ENCODE measurements at places on chromosomes 1 and 21. TPM values are rescaled to one million over a fixed set of nuclear protein-coding genes. Genes with fewer than 3 reads are reported as not detected.
A peak's percentile ranks its signal among the peaks of the same experiment; 100 is the strongest.

The RAB7B gene
- 0.83 TPM for total RNA-seq

The LCE6A gene
- not detected for total RNA-seq

The SELP gene
- total RNA-seq, result not detected

DNA sequence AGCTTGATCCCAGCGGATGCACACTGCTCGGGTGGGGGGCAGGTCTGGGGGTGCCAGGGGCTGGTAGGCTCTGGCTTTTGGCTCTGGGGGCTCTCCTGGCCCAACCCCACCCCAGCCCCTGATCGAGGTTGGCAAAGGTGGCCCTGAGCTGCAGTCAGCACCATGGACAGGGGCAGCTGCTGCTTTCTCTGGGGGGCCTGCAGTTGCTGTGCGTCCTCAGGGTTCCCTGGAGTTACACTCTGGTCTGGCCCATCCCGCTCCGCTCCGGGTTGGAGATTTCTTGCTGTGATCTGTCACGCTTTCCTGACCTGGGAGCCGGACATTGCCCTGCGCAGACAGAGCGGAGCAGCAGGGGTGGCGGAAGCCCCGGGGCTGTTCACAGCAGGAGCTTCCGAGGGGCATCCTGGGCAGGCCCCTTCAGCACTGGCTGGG is 8.0 kb upstream of the PLCH2 start:
- no peaks in the 10 kb centered on the region for H3K36me3 ChIP-seq
- H3K27ac ChIP-seq, result no peak overlapping the region
- no peaks in the 10 kb centered on the region for H3K4me1 ChIP-seq
- peak; percentile 68 for DNase-seq
- H3K4me3 ChIP-seq, result no peak overlapping the region

DNA sequence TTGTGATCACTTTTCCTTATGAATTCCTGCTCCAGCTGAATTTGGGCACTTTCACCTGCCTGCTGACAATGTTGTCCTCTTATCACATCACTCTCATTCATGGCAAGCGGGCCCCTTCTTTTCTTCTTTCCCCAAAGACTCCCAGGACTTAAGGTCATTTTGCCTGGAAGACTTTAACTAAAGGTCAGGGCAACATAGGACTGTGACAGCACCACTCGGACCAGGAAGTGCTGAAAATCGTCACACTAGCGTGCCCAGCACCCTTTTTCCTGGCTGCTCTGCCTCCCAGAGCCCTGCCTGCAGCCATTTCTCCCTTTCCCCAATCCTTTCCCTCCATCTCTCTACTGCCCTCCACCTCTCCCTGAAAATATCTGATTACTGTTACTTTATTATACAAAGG is 35.4 kb downstream of the CD34 start:
- no peak overlapping the region for H3K4me3 ChIP-seq
- no peaks in the 10 kb centered on the region for H3K4me1 ChIP-seq
- H3K36me3 ChIP-seq, result no peaks in the 10 kb centered on the region
- no peaks in the 10 kb centered on the region for H3K27me3 ChIP-seq
- DNase-seq, result no peak

The FAM72A gene
- 10.5 TPM for total RNA-seq

The GPATCH2 gene
- 15.9 TPM for total RNA-seq

DNA sequence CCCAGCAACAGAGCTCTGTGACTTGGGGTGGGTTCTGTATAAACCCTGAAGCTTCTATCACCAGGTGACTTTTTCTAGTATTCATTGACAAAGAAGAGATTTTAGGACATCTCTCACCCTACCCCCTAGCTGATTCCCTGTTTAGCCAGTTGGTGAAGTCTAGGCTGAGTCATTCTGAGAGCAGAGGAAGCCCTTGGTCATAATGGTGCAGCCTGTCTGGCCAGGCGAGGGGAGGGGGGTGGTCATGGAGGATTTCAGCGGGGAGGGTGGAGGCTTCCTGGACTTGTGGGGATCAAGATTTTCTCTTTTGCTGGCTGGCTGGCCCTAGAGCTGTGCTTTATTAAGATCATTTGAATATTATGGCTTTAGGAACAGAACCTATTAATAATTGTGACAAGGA is 262.6 kb downstream of the CAMTA1 start:
- H3K36me3 ChIP-seq, result no peaks in the 10 kb centered on the region
- no peaks in the 10 kb centered on the region for H3K27me3 ChIP-seq
- no peak overlapping the region for H3K4me3 ChIP-seq
- peak; percentile 3 for DNase-seq

DNA sequence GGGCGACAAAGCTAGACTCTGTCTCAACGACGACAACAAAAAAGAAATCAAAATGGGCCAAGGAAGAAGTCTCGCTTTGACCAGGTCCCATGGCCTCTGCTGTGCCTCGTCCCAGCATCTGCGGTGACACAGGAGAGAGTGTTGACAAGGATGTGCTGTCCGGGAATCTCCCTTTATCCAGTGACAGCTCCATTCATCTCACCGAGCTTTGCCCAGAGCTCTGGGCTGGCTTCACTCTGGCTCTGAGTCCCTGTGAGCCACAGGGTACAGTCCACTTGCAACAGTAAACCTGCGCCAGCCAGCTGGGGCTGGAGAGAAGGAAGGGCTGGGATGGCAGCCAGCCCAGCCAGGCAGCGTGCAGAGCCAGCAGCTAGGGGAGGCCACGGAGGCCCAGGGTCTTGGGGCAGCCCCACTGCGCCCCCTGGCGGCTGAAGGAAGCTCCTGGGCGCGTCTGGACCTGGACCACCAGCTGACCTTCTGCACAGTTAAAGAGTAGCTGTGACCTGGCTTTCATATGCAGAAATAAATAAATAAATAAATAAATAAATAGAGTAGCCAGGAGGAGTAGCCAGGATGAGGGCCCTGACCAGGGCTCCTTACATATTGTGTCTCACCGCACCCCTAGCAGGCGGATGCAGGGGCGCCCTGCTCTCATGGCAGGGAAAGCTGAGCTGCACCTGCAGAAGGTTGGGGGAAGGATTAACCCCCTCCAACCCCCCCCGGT is 29.7 kb downstream of the ENO1 start:
- DNase-seq, result peak; percentile 90
- H3K27me3 ChIP-seq, result no peaks in the 10 kb centered on the region
- H3K4me1 ChIP-seq, result no peaks in the 10 kb centered on the region
- no peak overlapping the region for H3K4me3 ChIP-seq
- no peak overlapping the region for H3K27ac ChIP-seq

DNA sequence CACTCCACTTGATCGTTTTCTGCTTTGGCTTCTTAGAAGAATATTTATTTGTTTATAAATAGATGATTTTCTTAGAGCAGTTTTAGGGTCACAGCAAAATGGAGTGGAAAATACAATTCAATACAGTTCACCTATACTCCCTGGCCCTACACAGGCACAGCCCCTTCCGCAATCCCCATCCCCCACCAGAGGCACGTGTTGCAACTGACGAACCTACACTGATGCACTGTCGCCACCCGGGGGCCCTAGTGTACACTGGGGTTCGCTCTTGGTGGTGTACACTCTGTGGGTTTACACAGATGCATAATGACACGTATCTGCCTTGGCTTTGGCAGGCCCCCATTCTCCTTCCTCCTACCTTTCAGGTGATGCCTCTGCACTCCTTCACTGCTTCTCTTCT is 8.0 kb downstream of the ECHDC2 start:
- H3K36me3 ChIP-seq, result no peaks in the 10 kb centered on the region
- H3K4me3 ChIP-seq, result no peak overlapping the region
- peak; percentile 64 for DNase-seq

The FGR gene
- not detected for total RNA-seq

GRCh38 chr1:235415008-235415904 is 48.0 kb downstream of the TBCE start:
- no peaks in the 10 kb centered on the region for H3K4me1 ChIP-seq
- DNase-seq, result peak; percentile 74
- H3K4me3 ChIP-seq, result no peak overlapping the region
- H3K27ac ChIP-seq, result no peak overlapping the region

DNA sequence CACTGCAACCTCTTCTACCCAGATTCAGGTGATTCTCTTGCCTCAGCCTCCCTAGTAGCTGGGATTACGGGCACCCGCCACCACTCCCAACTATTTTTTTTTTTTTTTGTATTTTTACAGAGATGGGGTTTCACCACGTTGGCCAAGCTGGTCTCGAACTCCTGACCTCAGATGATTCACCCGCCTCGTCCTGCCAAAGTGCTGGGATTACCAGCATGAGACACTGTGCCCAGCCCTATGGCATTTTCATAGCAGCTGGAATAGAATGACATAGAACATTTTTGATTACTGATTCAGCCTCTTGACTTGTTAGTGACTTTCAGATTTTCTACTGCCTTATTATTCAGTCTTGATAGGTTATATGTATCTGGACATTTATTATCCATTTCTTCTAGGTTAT is 1046.2 kb downstream of the AMY1C start:
- no peaks in the 10 kb centered on the region for H3K36me3 ChIP-seq
- no peak overlapping the region for H3K27ac ChIP-seq
- DNase-seq, result no peak
- H3K4me3 ChIP-seq, result no peak overlapping the region

GRCh38 chr1:37998913-37999429 is 6.3 kb downstream of the FHL3 start:
- DNase-seq, result no peak
- H3K27me3 ChIP-seq, result no peaks in the 10 kb centered on the region
- peaks cover 31% of the 10 kb centered on the region for H3K4me1 ChIP-seq
- H3K36me3 ChIP-seq, result peaks cover 17% of the 10 kb centered on the region
- H3K4me3 ChIP-seq, result no peak overlapping the region

GRCh38 chr1:177023726-177024125 is 140.8 kb downstream of the ASTN1 start:
- no peaks in the 10 kb centered on the region for H3K4me1 ChIP-seq
- no peak overlapping the region for H3K27ac ChIP-seq
- no peaks in the 10 kb centered on the region for H3K36me3 ChIP-seq
- no peak overlapping the region for H3K4me3 ChIP-seq
- DNase-seq, result no peak
- no peaks in the 10 kb centered on the region for H3K27me3 ChIP-seq

DNA sequence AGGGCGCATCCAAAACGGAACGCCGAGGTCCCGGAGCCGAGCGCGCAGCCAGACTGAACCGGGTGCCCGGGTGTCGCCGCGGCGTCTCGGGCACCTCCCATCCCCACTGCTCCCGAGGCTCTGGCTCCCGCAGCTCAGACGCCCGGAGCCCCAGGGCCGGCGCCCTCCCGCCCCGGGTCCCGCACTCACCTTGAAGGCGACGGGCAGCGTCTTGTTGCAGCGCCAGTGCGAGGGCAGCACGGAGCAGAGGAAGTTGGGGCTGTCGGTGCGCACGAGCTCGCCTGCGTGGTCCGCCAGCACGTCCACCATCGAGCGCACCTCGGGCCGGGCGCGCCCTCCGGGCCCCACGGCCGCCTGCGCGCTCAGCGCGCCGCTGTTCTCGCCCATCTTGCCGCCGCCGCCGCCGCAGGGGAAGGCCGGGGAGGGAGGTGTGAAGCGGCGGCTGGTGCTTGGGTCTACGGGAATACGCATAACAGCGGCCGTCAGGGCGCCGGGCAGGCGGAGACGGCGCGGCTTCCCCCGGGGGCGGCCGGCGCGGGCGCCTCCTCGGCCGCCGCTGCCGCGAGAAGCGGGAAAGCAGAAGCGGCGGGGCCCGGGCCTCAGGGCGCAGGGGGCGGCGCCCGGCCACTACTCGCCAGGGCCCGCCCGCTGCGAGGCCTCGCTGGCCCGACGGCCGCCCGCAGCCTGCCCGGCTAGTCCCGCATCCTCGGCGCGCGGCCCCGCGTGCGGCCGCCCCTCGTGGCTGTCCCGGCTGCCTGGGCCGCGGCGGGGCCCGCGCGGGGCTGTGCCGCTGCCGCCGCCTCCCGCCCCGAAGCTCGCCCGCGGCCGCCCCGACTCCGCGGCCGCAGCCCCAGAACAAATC is 447 bp downstream of the RUNX3 start:
- H3K36me3 ChIP-seq, result no peaks in the 10 kb centered on the region
- H3K27me3 ChIP-seq, result peaks cover 68% of the 10 kb centered on the region

- no peak for DNase-seq
- H3K36me3 ChIP-seq, result peaks cover 20% of the 10 kb centered on the region
- H3K4me3 ChIP-seq, result peak overlapping the region; percentile 44
- H3K27ac ChIP-seq, result no peak overlapping the region
- peaks cover 3% of the 10 kb centered on the region for H3K27me3 ChIP-seq
- no peaks in the 10 kb centered on the region for H3K4me1 ChIP-seq
Observed at GRCh38 chr1:1117469-1117831, 1.6 kb upstream of the C1orf159 start.

The RXFP4 gene
- total RNA-seq, result not detected

The ST6GALNAC5 gene
- total RNA-seq, result 3.8 TPM

The RNF187 gene
- total RNA-seq, result 67.2 TPM

DNA sequence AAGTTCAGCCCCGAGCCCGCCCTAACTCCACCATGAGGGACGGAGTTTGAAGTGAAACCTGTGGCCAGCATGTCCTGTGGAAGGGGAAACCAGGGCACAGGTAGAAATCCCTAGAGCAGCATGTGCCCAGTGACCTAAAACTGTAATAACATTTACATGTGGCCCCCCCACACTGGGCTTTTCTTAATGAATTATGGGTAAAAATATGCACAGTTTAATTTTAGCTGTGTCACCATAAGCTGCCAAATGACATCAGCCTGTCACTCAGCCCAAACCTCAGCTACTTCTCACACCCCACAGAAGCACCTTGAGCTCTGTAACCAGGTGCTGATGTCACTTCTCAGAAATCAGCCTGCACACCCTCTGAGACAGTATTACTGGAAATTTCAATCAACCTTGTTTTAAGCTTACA is 50.0 kb upstream of the SLC19A1 start:
- H3K36me3 ChIP-seq, result peaks cover 13% of the 10 kb centered on the region
- no peak for DNase-seq
- no peaks in the 10 kb centered on the region for H3K4me1 ChIP-seq
- H3K27ac ChIP-seq, result no peak overlapping the region

- H3K4me3 ChIP-seq, result no peak overlapping the region
- DNase-seq, result no peak
- H3K36me3 ChIP-seq, result no peaks in the 10 kb centered on the region
- no peaks in the 10 kb centered on the region for H3K27me3 ChIP-seq
Observed at GRCh38 chr1:55478742-55479141, 263.6 kb upstream of the USP24 start.

GRCh38 chr1:150194381-150195031 is 41.4 kb downstream of the ANP32E start:
- peaks cover 2% of the 10 kb centered on the region for H3K36me3 ChIP-seq
- no peak overlapping the region for H3K4me3 ChIP-seq
- no peak overlapping the region for H3K27ac ChIP-seq
- DNase-seq, result no peak
- H3K4me1 ChIP-seq, result no peaks in the 10 kb centered on the region
- no peaks in the 10 kb centered on the region for H3K27me3 ChIP-seq

The AQP10 gene
- not detected for total RNA-seq

GRCh38 chr1:233960386-233960785 is 55.9 kb downstream of the SLC35F3 start:
- H3K27ac ChIP-seq, result no peak overlapping the region
- H3K4me3 ChIP-seq, result no peak overlapping the region
- no peaks in the 10 kb centered on the region for H3K36me3 ChIP-seq
- no peak for DNase-seq
- no peaks in the 10 kb centered on the region for H3K27me3 ChIP-seq
- no peaks in the 10 kb centered on the region for H3K4me1 ChIP-seq

DNA sequence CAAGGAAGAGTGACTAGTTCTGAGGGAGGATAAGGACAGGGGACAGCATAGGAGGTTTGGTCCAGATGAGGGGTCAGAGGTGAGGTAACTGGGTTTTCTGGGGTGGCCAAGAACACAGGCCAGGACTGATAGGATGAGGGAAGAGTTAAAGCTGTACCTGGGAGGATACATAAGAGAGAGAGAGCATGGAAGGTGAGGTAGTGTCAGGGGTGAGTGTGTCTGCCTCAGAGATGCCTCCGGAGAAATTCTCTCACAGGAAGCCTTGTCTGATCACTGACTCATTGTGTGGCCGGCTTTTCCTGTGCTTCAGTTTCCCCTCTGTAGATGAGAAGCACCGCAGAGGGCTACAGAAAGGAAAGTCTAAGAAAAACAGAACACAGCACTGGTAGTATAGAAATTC is 40.2 kb downstream of the FASLG start:
- no peak for DNase-seq
- H3K4me3 ChIP-seq, result no peak overlapping the region
- H3K27ac ChIP-seq, result no peak overlapping the region
- no peaks in the 10 kb centered on the region for H3K36me3 ChIP-seq
- no peaks in the 10 kb centered on the region for H3K27me3 ChIP-seq
